Stimulated activated CD4-positive, alpha-beta T cell treated with anti-CD3 and anti-CD28 coated beads, Interleukin-2, amount 100 ng/mL, for 24 hours (primary cell): ENCODE measurements at places on chromosomes 16 and 17.

DNA sequence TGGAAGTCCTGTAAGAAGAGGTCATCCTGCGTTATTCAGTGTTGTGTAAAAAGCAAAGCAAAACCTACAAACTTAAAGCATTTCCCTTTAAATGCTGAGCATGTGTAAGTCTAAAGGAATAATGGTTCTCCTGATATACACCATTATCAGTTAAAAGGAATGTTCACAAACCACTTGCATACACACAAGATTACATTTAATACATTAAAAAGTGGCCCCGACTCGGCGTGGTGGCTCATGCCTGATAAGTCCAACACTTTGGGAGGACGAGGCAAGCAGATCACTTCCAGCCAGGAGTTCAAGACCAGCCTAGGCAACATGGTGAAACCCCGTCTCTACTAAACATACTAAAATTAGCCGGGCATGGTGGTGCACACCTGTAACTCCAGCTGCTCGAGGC, 30.5 kb downstream of the CPPED1 start:
- DNase-seq: no peak

GRCh38 chr17:51132964-51133319, 12.3 kb upstream of the SPAG9 start:
- DNase-seq: no peak

GRCh38 chr16:31183432-31184428, 3.8 kb downstream of the FUS start:
- no peak for DNase-seq

GRCh38 chr16:70749006-70749678, 51.8 kb downstream of the VAC14 start:
- DNase-seq: no peak

DNA sequence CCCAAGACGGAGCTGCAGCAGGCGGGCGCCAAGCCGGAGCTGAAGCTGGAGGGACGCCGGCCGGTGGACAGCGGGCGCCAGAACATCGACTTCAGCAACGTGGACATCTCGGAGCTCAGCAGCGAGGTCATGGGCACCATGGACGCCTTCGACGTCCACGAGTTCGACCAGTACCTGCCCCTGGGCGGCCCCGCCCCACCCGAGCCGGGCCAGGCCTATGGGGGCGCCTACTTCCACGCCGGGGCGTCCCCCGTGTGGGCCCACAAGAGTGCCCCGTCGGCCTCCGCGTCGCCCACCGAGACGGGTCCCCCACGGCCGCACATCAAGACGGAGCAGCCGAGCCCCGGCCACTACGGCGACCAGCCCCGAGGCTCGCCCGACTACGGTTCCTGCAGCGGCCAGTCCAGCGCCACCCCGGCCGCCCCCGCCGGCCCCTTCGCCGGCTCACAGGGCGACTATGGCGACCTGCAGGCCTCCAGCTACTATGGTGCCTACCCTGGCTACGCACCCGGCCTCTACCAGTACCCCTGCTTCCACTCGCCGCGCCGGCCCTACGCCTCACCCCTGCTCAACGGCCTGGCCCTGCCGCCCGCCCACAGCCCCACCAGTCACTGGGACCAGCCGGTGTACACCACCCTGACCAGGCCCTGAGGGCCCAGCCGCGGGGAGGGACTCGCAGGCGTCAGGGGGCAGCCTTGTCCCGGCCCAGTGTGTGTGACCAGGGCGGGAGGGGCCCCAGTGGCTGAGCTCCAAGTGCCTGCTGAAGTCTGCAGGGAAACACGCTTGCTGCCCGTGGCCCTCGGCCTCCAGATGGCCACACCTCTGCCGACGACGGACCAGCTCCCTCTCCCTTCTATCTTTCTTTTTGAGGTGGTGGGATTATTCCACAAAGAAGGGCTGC, 3.4 kb downstream of the SOX8 start:
- DNase-seq: no peak

GRCh38 chr16:20897253-20897897, 2.8 kb downstream of the DCUN1D3 start:
- no peak for DNase-seq

DNA sequence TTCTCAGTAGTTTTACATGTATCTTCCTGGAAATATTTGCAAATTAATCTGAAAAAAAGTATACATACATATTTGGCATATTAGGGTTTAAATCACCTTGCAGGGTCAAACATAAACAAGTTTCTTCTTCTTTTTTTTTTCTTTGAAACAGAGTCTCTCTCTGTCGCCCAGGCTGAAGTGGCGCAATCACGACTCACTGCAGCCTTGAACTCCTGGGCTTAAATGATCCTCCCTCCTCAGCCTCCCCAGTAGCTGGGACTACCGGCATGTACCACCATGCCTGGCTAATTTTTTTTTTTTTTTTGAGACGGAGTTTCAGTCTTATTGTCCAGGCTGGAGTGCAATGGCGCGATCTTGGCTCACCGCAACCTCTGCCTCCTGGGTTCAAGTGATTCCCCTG, 12.6 kb upstream of the FUS start:
- DNase-seq: no peak

- DNase-seq: no peak
Measured at GRCh38 chr17:8001976-8002720, at the start of gene GUCY2D. Gene GUCY2D, plus strand, starts transcription at chr17:8002615. Its CDS starts 433 bp downstream, at chr17:8003048.

- DNase-seq: no peak
Measured at GRCh38 chr17:74814453-74814852, 38.3 kb upstream of the NAT9 start.

GRCh38 chr17:64109400-64109799, 20.5 kb downstream of the ERN1 start:
- no peak for DNase-seq

- DNase-seq: no peak
Measured at GRCh38 chr16:24652803-24653202, 76.6 kb upstream of the TNRC6A start.

- no peak for DNase-seq
Measured at GRCh38 chr17:56926704-56927103, 12.9 kb upstream of the TRIM25 start.

DNA sequence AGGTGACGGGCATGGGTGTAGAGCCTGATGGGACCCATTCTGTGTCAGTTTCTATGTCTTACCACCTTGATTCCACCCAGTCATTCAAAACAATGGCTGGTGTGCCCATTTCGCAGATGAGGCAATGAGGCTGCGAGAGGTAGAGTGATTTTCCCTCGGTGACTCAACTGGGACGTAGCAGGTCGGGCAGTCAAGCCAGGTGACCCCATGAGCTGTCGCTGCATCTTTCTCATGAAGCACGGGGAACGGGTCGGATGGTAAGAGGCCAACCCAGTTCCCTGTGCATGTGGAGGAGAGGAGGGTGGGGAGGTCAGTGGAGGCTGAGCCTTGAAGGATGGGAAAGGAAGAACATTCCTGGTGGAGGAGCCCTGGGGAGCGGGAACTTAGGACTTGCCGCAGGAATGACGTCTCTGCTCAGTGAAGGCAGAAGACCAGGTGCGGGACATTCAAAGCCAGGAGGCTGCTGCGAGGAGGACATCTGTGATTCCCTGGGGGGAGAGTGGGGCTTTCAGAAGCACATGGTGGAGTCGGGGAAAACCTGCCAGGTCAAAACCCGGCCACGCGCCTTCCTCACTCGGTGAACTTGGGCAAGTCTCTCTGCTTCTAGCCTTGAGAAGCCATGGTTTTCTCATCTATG, 1.1 kb downstream of the IL21R start:
- peak; percentile 58 for DNase-seq

DNA sequence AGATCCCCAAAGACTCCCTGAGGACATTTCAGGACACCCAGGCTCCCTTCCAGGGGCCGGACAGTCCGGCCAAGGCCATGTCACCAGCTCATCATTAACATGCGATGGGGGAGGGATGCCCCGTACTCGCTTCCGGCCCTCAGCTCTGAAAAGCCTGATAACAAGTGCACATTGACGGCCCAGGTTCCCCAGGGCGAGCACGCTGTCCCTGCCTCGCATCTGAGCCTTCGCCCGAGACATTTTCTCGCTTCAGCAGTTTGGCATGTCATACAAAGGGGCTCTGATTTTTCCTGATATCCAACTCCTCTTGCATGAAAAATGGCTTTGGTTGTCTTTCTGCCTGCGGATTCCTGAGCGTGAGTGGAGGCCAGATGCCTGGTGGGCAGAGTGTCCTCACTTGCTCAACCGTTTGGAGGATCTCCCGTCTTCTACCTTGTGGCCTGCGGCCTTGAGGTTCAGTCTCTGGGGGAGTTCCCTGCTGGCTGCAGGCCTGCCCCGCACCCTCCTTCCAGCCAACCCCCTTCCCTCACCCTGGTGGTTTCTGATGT, 14.1 kb downstream of the CACNG4 start:
- DNase-seq: no peak

DNA sequence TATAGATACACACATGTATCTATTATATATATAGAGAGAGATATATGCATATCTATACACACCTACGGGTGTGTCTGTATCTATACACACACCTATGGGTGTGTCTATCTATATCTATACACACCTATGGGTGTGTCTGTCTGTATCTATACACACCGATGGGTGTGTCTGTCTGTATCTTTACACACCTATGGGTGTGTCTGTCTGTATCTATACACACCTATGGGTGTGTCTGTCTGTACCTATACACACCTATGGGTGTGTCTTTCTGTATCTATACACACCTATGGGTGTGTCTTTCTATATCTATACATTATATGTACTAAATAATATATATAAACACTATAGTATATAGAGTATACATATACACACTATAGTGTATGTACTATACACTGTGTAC, 738.5 kb downstream of the MAF start:
- DNase-seq: no peak

- DNase-seq: no peak
Measured at GRCh38 chr17:51630101-51630671, 369.8 kb downstream of the UTP18 start.

GRCh38 chr16:27311448-27311830, 2.3 kb upstream of the IL4R start:
- no peak for DNase-seq

DNA sequence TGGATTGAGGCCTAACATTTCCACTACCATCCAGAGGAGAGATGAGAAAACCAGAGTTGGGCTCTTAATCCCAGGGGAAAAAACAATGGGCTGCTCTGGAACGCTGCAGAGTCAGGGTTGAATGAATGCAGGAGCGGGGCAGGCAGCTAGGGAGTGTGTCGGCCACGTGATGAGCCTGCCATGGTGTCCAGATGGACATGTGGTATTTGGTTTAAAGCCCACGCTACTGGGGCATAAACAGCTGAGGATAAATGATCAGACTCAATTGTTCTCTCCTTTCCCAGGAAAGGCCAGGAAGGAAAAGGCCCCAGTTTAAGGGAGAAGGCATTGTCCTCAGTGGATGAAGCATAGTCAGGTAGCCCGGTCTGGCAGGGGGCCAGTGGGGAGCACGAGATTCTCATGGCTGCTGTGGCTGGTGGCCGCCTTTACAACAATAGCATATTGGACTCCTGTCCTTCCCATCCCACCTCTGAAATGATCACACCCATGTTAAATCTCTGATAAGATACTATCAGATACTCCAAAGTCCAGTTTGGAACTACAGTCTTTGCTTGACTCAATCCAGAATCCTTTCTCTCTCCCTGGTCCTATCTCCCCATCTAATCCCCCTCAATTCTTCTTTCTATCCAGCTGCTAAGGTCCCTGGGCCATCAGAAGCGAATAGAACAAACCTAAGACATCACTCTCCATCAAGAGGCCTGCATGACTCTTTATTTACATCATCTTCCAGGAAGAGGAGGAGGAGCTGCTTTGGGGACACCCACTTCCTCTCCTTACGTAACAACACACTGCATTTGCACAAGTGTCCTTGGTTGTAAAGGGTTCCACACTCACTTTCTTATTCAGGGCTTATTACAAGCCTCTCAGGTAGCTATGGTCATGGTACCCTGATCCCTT, 20.4 kb downstream of the CA4 start:
- DNase-seq: no peak

- no peak for DNase-seq
Measured at GRCh38 chr17:14581186-14581830, 280.4 kb downstream of the HS3ST3B1 start.

- no peak for DNase-seq
Measured at GRCh38 chr16:77207030-77207429, 7.8 kb downstream of the SYCE1L start.

GRCh38 chr16:68228652-68229051, 7.3 kb downstream of the ESRP2 start:
- no peak for DNase-seq

GRCh38 chr17:81228420-81228819, 5.7 kb upstream of the CEP131 start:
- no peak for DNase-seq

DNA sequence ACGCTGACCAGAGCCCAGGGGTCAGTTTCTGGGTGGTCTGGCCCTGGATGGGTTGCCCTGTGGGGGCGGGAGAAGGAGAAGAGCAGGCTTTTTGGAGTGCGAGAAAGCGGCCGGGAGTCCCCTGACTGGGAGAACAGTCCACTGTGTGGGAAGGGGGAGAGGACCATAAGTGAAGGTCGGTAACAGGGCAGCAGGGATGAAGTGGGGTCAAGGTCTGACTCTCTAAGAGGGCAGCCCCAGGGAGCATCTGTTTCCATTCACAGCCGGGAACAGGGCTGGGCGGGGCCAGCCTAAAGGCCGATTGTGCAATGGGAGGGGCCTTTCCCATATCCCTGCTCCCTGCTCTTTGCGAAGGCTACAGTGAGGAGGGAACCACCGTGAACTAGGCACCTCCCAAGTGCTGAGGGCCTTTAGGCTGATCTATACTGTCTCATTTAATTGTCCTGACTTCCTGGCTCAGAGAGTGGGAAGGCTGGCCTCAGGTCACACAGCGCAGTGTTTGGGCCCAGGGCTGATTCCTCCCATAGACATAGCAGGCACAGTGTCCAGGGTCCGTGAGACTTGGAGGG, 10.4 kb upstream of the WFDC1 start:
- no peak for DNase-seq

DNA sequence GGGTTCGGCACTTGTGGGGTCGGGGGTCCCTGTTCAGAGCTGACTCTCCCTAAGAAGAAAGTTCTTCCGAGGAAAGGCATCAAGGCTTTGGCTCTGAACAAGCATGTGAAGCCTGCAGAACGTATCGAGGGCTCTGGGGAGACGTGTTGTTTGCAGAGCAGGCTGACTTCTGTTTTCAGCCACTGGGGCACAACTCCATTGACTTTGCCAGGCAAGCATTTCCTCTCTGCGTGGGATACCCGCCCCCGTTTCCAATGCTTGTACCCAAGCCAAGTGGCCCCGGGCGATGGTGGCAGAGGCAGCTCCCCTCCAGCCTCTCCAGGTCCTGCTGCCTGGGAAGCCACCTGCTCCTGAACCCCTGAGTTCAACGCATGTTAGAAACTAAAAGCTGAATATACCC, 255.7 kb downstream of the RBFOX3 start:
- DNase-seq: no peak

DNA sequence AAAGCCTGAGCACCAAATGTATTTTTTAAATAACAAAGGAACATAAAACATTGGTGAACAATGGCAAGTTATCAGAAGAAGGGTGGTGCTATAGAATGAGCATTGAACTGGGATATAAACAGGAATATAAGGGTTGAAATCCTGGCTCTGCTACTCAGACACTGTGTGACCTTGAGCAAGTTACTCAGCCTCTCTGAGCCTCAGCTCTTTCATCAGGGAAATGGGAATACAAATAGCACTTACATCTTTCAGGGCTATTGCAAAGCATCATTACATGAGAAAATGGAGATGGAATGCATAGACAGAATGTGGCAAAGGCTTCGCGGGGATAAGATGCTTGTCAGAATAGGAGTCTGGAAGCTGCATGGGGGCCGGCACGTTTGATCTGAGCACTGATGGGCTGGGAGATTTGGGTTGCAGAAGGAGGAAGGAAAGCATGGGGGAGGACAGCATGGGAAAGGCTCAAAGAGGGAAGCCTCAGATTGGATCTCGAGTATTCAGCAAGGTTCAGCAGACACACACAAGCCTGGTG, 4.8 kb upstream of the CDH5 start:
- no peak for DNase-seq

GRCh38 chr17:15261802-15262290, 3.3 kb downstream of the PMP22 start:
- DNase-seq: no peak
